OCI-LY7 (cell line): ENCODE measurements at places on chromosomes 7 and 10. TPM values are rescaled to one million over a fixed set of nuclear protein-coding genes. Genes with fewer than 3 reads are reported as not detected.

DNA sequence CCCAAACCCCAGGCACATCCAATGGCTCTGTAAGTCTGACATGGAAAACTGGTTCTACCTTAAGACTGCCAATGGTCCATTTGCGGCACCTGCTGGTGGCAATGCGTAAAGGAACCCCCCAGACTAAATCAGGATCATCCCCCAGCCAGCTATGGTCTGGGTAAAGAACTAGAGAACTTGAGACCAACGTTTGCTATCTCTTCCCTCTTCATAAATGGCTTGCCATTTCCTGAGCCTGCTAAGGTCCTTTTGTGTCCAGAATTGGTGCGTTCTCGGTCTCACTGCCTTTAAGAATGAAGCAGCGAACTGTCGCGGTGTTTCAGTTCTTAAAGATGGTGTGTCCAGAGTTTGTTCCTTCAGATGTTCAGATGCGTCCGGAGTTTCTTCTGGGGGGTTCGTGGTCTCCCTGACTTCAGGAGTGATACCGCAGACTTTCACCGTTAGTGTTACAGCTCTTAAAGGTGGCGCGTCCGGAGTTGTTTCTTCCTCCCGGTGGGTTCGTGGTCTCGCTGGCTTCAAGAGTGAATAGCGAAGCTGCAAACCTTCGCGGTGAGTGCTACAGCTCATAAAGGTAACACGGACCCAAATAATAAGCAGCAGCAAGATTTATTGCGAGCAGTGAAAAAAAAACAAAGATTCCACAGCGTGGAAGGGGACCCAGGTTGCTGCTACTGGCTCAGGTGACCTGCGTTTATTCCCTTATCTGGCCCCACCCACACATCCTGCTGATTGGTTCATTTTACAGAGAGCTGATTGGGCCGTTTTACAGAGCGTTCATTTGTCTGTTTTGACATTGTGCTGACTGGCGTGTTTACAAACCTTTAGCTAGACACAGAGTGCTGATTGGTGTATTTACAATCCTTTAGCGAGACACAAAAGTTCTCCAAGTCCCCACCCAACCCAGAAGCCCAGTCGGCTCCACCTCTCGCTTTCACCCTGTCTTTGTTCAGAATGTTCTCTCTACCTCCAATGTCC lies 95.4 kb downstream of the ELMO1 start:
- DNase-seq = peak; percentile 82

DNA sequence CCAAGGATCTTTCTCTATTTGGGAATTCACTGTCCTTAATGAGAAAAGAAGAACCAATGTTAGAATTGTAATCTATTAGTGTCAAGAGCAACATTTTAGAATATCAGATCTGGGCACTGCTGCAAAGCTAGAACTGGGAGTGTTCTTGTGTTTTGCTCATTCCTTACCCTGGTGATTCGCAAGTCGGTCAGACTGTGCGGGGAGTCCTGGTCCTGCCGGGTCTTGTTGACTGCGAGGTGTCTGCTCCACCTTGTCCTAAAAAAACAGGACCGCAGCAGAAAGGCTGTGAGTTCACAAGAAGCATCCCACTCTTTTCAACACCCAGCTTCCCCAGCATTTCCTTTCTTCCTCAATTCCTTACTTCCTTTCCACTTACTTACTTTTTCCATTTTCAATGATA lies 79.0 kb downstream of the GRB10 start:
- no peak for DNase-seq

ATP6V0A4 gene
- total RNA-seq = not detected in 2 replicates

- no peak for DNase-seq
Observed at GRCh38 chr7:17966706-17967105, 26.4 kb upstream of the SNX13 start.

GRCh38 chr7:149367418-149368180 lies 93.3 kb downstream of the ZNF777 start:
- DNase-seq = no peak

- no peak for DNase-seq
Observed at GRCh38 chr7:43808410-43808809, 49.9 kb downstream of the BLVRA start.

DNA sequence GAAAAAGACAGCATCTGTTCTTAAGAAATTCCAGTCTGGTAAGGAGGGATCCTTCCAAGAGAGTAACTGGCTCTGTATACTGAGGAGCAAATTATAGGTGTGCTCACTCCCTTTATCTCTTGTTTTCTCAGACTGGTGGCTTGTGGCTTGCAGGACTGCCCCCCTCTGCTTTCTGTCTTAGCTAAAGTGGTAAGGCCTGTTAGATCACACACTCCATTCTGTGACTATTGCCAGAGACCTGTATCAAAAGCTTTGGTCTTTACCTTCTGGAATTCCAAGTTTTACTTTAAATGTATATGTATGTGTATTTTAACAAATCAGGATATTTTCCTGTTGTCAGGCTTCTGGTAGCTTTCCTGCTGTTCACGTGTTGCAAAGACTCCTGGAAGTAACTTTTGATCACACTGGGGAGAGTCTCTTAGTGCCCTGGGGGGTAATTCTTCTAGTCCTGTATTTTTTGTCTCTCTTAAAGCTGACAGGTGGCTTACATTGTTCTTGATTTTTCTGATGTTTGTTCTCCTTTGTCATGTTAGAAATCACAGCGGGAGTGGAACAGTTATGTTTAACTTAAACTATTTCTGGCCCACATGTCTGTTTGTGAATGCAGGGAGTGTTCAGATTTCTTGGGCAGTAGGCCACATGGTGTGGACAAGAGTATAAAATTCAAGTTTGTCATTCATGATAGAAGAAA lies 99.0 kb downstream of the PLPP4 start:
- no peak for DNase-seq
